ENCODE measurements at places on chromosomes 11 and 22.

GRCh38 chr22:24322522-24322921 is 51.9 kb downstream of the SPECC1L start:
- no peak for DNase-seq

DNA sequence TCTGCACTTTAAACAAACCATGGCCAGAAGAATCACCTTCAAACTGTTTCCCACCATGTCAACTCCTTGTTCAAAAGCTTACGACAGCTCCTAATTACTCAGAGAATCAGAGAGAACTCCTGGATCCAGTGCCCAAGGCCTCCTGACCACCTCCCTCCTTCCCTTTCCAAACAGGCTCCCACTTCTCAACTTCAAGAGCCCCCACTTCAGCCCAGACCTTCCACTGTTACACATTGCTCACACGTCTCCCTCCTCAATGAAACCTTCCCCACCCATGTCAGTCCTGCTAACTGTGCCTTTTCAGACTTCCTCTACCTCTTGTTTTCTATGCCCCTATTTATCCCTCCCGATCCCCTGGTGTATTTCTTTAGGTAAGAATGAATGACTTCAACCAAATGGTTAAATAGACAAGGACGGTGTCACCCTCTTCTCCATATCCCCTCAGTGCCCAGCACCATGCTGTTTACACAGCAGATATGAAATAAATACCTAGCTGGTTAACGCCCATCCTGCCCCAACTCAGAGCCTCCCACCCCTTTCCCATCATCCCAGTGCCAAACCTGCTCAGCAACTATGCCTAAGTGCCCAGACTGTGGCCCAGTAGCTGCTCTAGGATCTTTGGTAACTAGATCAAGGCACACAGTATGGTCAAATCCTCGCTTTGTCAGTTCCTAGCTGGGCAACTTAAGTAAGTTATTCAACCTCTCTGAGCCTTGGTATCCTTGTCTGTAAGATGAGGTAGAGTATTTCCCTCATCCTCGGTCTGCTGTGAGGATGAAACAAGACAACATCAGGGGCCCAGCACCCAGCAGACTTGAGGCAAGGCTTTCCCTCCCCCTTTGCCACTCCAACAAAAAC is 36.8 kb downstream of the PLEKHA7 start:
- no peak for DNase-seq

DNA sequence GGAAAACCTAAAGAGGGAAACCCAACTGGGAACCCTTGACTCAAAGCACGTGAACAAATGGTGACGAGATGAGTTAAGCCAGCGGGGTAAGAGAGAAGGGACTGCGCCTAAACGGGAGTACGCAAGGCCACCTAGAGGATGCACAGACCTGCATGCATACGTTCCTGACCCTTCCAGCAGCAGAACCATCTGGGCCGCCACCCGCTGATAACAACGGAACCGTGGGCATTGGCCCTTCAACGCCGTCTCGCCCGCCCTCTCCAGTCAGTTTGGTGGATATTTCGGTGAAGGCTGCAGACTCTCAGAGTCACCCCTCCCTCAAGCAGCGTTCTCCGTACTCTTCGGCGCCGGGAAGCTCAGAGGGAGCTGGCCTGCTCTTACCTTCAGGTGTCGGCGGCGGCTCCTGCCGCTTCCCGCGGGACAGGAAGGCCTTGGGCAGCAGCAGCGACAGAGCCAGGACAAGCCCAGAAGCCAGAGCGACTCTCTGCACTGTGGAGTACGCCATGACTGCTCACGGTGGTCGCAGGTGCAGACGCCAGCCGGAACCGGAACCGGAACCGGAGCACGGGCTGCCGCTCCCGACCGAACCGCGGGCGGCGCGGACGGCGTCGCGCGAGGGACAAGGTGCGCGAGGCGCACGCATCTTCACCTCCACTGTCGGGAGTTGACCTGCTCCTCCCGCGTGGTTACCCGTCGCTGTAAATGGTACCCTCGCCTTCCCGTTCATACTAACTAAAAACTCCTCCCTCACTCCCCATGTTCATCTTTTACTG is at the start of gene RIC3:
Gene RIC3, minus strand, starts transcription at position 541 of the 773 bp plus-strand sequence. Its CDS starts 36 bp downstream, at position 505.
- peak; percentile 25 for DNase-seq

GRCh38 chr11:114396916-114397315 is 3.4 kb downstream of the C11orf71 start:
- no peak for DNase-seq

DNA sequence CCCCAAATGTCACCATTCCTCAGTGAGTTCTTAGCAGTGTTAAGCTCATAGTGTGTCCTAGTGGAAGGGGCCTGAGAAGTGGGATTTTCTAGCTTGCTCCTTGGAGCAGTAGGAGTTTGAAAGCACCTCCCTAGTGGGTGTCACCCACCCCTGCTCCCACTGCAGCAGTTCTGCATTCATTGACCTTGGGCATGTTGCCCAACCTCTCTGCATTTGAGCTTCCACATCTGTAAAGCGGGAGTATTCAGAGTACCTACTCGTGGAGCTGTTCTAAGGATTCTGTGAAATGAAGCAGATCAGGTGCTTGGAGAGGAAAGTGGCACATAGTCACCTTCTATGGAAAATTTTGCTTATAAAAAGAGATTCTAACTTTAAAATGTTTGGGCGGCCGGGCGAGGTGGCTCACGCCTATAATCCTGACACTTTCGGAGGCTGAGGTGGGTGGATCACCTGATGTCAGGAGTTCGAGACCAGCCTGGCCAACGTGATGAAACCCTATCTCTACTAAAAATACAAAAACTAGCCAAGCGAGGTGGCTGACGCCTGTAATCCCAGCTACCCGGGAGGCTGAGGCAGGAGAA is 16.9 kb downstream of the LMO2 start:
- no peak for DNase-seq

GRCh38 chr22:42317008-42317407 is 46.6 kb upstream of the TCF20 start:
- DNase-seq: no peak

DNA sequence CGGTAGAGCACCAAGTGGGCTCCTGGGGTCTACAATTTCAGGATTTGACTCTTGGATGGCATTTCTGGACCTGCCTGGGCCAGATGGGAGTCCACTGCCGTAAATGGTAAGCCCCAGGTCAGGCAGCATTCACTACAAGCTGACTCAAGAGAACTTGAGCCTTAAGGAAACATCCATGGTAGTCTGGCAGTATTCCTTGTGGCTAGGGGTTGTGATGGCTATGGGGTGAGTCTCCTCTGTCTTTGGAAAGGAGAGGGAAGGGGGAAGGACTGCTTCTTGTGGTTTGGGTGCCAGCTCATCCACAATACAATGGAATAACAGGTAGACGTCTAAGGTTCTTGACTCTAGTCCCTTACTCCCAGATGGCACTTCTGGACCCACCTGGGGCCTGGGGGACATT is 32.3 kb upstream of the POU2AF2 start:
- DNase-seq: no peak

- DNase-seq: no peak
These were observed 44.5 kb downstream of the ME3 start for GRCh38 chr11:86627776-86628455.

GRCh38 chr11:38648604-38649003 is 2050.6 kb upstream of the RAG2 start:
- no peak for DNase-seq

DNA sequence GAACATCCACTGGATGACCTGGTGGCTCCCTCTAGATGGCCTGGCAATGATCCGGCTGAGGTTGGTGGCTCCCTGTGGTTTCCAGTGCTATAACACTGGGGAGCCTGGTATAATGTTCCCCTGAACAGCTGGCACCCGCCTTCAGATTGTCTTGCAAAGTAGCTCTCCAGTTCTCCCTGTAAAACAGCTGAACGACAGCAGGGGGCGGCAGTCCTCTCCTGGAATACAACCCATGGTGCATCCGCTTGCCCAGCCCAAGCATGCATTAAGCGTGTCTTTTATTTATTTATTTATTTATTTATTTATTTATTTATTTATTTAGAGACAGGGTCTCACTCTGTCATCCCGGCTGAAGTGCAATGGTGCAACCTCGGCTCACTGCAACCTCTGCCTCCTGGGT is 258.9 kb downstream of the BUD13 start:
- no peak for DNase-seq

DNA sequence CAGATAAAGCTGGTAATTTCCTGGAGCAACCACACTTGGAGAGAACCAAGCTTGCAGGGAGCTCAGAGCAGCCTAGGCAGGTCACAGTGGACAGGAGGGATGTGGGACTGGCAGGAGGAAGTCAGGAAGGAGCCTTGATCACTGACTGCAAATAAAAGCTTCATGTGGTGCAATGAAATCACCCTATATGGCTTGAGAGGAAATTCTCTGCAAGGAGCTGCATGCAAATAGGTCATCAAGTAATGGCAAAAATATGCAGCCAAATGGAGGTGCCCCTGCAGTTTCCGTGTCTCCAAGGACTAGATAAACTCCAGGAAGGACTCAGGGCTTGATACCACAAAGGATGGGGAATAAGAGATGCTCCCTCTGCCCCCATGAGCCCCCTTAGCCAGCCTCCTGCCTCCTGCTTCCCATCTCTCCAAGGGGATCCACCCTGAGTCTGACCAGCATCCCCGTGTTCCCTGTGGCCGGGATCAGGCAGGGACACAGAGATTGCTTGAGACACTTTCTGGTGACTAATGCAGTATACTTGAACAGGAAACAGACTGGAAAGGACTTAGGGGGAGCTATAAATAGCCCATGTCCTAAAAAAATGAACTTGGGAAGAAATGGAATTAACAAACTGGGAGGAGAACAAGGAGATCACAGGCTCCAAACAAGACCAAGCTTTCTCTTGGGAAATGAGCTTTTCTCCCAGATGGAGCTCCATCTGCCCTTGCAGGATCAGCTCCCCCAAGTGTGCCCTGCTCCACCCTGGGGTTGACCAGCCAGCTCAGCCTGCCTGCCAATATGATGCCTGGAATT is 23.9 kb upstream of the MICAL2 start:
- DNase-seq: no peak

- DNase-seq: no peak
These were observed 68.5 kb upstream of the CSNK2A3 start for GRCh38 chr11:11421509-11421908.

DNA sequence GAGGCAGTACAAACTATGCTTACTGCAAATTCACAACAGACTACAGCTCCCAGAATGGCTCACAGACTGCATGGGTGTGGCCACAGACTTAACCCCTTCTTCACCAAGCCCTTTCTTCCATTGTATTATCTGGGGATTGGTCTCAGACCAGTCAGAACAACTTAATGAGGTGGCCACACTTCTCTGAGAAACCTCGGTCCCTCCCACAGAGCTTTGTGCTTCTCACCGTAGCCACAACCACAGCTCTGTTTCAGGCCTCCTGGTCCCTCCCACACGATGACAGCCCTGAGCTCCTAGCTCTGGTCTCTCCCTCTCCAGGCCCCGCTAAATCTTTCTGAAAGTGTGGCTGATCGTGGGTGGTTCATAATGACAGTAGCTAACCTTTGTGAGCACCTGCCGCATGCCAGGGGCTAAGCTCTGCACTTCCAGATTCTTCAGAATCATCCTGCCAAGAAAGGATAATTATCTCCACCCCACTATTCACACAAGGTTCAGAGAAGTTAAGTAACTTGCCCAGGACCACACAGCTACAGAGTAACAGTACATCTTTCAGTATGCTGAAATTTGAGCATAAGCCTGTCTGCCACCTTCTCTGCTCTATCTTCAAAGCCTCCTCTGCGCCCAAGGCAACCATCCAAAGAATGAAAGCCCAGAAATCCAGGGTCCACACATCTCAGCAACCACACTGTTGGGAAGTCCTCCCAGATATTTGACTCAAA is 5.4 kb downstream of the PDE2A start:
- DNase-seq: no peak

DNA sequence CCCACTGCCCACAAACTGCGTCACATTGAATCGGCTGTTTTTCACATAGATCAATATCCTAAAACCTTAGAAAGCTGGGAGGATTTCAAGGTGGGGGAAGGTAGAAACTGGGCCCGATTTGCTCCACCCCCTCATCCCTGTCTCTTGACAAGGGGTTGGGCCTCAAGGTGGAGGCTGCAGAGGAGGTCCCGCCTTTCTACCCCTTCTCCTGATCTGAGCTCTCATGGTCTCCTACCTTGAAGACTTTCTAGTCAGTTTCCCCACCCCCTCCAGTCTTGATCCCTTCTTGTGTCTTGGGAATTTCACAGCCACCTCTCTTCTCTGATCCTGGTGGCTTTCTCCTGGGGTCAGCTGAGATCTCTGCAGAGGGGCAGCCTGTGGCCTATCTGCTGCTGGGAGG is 4.5 kb upstream of the STARD10 start:
- no peak for DNase-seq

DNA sequence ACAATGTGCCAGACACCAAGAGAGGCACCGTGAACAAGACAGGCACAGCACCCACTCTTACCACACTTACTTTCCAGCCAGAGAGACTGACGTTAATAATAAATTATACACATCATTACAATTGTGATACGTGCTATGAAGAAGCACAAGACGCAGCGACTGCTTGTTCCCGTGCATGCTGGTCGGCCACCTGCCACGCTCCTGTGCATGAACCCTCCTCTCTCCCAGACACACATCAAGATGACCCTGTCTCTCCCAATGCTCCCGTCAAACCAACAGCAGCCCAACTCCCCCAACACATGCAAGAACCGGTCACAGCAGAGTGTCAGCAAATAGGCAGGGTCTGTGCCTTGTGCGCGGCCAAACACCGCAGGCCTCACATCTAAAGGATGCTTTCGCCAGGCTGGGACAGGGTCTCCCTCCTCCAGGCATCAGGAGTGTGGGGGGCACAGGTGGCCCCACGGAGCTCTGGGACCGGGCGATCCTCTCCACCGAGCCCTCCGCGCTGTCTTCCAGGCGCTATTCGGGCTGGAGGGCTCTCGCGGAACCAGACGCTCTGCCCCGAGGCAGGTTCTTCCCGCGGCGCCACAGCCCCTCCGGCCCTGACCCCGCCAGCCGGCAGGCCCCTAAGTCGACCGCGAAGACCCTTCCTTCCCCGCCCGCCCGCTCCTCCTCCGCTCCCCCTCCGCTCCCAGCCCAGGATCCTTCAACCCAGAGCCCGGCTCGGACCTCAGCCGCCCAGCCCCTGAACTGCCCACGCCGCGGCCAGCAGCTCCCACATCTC is 533 bp downstream of the SERGEF start:
- DNase-seq: no peak

DNA sequence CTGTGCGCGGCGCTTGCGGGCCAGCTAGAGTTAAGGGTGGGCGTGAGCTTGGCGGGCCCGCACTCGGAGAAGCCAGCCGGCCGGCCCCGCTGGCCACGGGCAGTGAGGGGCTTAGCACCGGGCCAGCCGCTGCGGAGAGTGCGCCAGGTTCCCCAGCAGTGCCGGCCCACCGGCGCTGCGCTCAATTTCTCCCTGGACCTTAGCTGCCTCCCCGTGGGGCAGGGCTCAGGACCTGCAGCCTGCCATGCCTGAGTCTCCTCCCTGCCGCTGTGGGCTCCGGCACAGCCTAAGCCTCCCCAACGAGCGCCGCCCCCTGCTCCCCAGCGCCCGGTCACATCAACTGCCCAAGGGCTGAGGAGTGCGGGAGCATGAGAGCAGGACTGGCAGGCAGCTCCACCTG is 5.2 kb upstream of the PES1 start:
- DNase-seq: no peak

DNA sequence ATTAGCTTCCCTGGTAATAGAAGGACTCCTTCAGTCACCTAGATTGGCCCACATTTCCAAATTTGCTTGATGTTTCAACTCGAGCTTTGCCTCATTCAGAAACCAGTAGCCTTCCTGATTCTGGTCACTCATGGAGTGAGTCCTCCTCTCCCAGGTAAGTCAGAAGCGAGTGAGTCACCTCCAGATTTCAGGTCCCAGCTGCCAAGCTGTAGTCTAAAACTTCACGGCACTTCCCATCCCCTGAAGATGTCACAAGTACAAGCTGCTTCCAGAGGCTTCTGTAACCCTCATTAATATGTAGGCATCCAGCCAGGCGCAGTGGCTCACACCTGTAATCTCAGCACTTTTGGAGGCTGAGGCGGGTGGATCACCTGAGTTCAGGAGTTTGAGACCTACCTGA is 23.5 kb downstream of the ARHGAP8 start:
- DNase-seq: no peak

GRCh38 chr11:79431535-79431934 is 9.3 kb downstream of the TENM4 start:
- no peak for DNase-seq
